Stimulated activated CD8-positive, alpha-beta memory T cell treated with anti-CD3 and anti-CD28 coated beads, Interleukin-7, amount 100 ng/mL, for 4 hours (primary cell): ENCODE measurements at places on chromosomes 1 and 21.

DNA sequence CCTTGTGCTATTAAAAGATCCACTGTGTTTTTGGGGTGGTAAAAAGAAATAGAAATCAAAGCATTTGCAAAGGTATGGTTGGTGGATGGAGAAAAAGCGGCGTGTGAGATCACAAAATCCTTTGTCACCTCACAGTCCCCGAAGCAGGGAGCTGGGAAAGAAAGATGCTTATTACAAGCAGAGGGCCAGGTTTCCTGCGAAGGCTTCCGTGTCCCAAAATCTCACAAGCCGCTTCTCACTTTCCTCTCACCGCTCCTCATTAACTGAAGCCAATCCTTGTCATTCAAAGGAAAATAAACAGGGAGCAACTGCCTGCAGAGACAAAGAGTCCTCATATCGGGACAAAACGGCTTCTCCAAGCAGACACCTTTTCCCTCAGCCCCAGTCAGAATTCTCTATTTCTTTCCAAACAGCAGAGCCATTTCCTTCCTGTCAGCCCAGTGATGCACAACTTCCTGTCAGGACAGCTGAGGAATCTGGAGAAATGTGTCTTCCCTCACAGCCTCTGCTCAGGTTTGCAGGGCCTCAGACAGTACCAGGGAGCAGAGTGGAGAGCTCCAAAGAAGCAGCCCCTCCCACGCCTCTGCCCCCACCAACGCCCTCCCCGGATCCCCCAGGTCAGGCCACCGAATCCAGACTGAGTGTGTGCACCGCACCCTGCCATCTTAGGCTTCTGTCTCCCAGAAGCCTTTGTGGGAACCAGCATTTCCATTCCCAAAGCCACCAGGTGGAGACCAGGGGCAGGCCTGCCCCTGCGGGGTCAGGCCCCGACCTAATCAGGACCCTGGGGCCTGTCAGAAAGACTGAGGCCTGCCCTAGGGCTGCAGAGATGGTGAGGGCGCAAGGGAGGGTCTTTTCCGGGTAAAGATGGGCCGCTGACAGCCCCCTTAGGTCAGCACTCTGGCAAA is 29.6 kb downstream of the KCNN3 start:
- DNase-seq: no peak

- DNase-seq: no peak
Observed at GRCh38 chr1:95547005-95547404, 313.0 kb downstream of the RWDD3 start.

GRCh38 chr1:219875860-219876259 is 52.5 kb downstream of the SLC30A10 start:
- DNase-seq: no peak

DNA sequence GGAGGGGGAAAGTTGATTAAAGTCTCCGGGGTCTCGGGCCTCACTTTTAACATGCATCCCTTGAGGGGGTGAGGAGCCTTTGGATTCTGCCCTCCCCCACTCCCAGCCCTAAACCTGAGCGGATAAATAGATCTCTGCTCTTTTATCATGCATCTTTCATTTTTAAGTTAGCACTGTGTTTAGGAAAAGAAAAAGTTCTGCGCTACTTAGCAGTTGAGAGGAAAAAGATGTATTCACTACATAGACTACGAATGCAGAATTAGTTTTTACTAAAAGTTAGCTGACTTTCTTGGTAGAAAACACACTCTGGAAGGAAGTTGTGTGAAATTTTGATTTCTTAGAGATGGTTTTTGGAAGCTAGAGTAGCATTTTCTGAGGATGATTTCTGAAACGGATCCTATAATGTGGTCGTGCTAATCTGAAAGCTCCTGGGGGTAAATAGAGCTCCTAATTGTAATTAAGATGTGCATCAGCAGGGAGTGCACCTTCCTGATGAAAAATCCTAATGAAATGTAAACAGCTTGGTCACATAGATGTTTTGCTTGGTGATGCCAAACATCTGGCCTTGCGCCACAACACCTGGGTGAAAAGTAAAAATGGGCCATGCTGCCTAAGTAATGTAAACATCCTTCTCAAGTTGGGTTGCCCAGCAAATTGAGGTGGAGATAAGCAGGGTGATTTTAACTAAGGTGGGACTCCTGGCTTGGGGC is 1.8 kb downstream of the ROR1 start:
- no peak for DNase-seq

DNA sequence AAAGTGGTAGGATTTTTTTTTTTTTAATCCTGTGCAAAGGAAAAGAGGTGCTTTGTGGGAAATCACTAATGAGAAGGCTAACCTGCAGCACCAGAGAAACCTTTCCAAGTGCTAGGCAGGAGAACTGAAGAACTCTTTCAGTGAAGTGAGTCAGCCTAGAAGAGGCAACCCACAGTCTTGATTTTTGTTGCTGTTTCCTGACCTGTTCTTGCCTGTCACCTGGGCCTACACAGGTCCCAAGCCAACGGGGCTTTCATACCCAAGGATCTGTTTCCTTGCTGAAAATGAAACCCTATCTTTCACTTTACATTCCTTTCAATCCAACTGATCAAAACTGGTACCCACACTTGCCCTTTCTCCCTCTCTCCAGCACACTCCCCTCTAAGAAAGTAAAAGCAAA is 7.1 kb upstream of the IKBKE start:
- DNase-seq: no peak

DNA sequence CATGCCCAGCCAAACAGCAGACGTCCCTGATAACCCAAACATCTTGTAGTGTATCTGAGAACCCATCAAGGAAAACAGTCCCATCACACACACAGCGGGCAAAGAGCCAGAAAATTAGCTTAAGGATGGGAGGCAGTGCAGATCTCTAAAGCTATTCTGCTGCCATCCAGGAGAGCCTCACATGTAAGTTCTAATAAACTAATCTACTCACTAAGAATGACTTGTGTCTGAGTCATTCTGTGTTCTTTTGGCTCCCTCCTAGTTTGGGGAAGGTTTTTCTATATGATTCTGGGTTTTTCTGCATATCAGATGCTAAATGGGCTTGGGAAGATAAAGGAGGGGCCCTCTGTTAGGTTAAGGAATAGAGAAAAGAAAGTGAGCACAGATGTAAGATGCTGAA is 162.8 kb downstream of the HUNK start:
- no peak for DNase-seq

- no peak for DNase-seq
Observed at GRCh38 chr1:208047975-208048374, 137.1 kb upstream of the CD34 start.

GRCh38 chr1:91026777-91027176 is 4.9 kb upstream of the ZNF644 start:
- DNase-seq: no peak

GRCh38 chr21:16573578-16573977 is 843.8 kb downstream of the USP25 start:
- DNase-seq: no peak

GRCh38 chr1:8345621-8346415 is 27.9 kb downstream of the SLC45A1 start:
- no peak for DNase-seq

GRCh38 chr1:91699339-91699974 is 186.5 kb downstream of the TGFBR3 start:
- no peak for DNase-seq

GRCh38 chr1:42350086-42350485 is 15.1 kb upstream of the FOXJ3 start:
- no peak for DNase-seq

DNA sequence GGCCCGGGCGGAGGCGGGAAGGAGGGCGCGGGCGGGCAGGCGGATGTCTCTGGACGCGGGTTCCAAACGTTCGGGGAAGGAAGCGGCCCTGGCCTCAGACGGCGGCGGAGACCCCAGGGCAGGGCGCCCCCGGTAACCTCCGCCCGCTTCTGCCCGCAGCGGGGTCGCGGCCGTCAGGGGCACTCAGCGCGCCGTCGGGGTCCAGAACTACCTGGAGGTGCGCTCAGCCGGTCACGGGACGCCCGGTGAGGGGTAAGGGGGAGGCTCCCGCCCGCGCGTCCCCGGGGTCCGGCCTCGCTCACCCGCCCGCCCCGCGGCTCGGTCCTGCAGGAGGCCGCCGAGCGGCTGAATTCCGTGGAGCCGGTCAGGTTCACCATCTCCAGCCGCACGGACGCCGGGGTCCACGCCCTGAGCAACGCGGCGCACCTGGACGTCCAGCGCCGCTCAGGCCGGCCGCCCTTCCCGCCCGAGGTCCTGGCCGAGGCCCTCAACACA is 406 bp downstream of the PUSL1 start:
- DNase-seq: no peak

DNA sequence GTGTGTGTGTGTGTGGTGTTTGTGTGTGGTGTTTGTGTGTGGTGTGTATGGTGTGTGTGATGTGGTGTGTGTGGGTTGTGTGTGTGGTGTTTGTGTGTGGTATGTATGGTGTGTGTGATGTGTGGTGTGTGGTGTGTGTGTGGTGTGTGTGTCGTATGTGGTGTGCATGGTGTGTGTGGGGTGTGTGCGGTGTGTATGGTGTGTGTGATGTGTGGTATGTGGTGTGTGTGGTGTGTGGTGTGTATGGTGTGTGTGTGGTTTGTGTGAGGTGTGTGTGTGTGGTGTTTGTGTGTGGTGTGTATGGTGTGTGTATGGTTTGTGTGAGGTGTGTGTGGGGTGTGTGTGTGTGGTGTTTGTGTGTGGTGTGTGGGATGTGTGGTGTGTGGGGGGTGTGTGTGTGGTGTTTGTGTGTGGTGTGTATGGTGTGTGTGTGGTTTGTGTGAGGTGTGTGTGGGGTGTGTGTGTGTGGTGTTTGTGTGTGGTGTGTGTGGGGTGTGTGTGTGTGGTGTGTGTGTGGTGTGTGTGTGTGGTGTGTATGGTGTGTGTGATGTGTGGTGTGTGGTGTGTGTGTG is 106.2 kb upstream of the ADAR start:
- DNase-seq: no peak

DNA sequence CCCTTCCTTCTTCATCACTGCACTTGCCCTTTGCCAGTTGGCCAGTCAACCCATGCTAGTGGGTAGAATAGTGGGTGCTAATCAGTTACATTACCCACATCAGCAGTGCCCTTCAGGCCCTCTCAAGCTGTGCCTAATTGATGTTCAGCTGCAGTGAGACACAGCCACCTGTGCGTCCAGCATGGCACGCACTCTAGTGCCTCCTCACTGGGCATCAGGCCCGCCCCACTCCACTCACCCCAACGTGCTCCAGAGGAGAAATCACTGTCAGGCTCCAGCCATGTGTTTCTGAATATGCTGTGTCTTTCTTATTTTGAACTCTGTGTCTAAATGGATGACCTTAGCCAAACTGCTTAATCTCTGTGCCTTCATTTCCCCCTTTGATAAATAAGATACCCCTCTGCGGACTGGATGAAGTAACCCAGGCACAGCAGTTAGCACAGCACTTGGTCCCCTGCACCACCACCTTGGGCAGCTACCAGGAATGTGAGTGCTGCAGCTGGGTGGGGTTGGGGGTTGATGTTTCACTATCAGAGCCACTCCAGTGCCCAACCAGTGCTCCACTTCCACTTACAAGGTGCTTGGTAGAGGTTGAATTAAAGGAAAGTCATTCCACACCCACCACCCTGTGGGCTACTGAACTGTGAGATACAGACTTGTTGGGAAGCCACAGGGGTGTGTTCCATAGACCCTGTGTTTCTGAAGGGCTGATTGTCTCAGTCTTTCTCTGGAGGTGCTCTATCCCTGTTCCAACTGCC is 8.9 kb upstream of the ADORA3 start:
- DNase-seq: no peak

DNA sequence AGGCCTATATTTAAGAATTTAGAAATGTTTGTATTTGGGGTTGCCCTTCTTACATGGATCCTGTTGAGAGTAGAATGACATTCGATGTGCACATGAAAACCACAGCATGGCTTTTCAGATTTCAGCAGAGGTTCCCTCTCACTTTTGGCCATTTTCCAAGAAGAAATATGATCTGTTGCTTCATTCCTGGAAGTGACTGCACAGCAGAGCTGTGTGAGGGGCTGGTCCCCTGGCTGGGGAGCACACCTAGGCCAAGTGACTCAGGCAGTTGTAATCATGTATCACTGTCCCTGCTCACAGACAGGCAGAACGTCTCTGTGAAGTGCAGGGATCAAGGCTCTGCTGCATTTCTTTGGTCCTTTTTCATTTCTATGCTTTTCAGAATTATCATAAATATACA is 32.3 kb downstream of the AGT start:
- DNase-seq: no peak

- no peak for DNase-seq
Observed at GRCh38 chr1:172380441-172381244, 39.8 kb upstream of the C1orf105 start.

DNA sequence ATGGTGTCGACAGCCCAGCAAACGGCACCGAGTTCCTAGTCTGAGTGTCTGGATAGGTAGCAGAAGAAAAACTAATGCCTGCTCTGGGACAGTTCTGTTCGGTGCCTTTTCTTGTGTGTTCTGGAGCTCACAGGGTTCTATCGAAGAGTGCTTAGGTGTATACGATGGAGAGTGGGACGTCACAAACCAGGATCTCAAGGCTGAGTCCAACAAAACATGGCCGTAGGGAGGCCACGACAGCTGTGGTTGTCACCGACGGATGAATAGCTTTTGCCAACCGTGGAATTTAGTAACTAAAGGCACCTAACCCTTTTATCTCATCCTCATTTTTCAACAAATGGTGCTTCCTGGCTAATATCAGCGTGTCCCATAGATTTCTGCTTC is 635 bp upstream of the SYNJ1 start:
- DNase-seq: no peak
